ENCODE measurements at places on chromosomes 2 and 18.

DNA sequence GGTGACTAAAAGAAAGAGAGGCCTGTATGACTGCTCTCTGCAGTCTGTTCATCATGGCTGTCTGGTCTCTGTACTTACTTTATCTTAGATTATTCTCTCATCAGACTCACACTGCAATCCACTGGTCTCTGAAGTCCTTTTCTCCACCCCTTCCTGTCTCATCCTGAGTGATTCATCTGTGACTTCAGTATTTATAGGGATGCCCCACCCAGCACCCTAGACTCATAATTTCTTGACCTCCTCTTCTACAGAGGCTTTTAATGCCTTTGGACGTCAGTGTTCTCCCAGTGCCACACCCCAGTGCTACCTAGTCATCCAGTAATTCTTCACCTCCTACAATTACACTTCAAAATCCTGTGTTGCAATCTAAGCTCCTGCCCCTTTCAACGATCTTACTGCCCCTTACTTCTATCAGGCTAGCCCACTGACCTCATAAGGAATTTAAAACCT, 14.9 kb upstream of the ITPRID2 start:
- DNase-seq, result no peak

- no peak for DNase-seq
These were observed 379.5 kb upstream of the MAP2 start for GRCh38 chr2:209044307-209044706.

GRCh38 chr2:9002637-9003365, 683 bp downstream of the MBOAT2 start:
- no peak for DNase-seq

DNA sequence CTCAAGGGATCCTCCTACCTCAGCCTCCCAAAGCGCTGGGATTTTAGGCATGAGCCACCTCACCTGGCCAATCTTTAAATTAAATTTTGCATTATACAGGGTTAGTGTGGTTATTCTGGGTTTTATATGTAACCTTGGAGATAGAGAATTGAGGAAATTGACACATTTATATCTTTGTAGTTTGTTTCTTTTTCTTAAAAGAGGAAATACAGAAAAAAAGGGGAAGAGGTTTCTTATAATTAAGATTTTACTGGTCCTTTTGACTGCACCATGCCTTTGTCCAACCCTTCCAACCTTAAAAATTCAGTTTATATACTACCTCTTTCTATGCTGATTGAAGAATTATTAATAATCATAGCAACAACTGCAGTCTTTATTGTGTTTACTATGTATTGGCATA, 210.1 kb upstream of the STON1 start:
- no peak for DNase-seq

- no peak for DNase-seq
These were observed 248.2 kb downstream of the TMX3 start for GRCh38 chr18:68466672-68467071.

DNA sequence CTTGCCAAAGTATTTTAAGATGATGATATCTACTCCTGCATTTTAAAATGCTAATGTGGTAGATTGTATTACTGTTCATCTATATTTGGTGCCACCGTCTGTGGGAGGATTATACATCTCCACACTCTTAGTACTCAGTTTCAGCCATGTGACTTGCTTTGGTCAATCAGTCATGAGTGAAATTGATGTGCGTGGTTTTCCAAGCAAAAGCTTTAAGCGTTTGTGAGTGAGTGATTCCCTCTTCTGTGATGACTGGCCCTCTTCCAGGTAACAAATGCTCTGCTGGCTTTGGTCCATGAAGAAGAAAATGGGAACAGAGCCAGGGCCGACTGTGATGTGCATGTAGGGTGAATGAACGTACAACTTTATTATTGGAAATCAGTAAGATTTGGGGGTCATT, 330.4 kb downstream of the LPIN1 start:
- DNase-seq, result no peak

- DNase-seq, result no peak
These were observed 10.0 kb downstream of the GALNT5 start for GRCh38 chr2:157267476-157267875.

- no peak for DNase-seq
These were observed at the start of gene TCF7L1 for GRCh38 chr2:85132834-85133637. Gene TCF7L1, plus strand, starts transcription at chr2:85133392. Its CDS starts 293 bp downstream, at chr2:85133685.

GRCh38 chr2:34401186-34401585, 802.1 kb upstream of the FAM98A start:
- no peak for DNase-seq

- DNase-seq, result no peak
These were observed 11.9 kb upstream of the NMUR1 start for GRCh38 chr2:231542136-231542535.

GRCh38 chr18:33128581-33128980, 311.9 kb downstream of the CCDC178 start:
- no peak for DNase-seq

- no peak for DNase-seq
These were observed 3.6 kb downstream of the PAPOLG start for GRCh38 chr2:60759654-60760053.

GRCh38 chr18:46706968-46707367, 49.9 kb downstream of the ST8SIA5 start:
- DNase-seq, result no peak

GRCh38 chr2:120167272-120167671, 55.9 kb downstream of the TMEM185B start:
- no peak for DNase-seq

- DNase-seq, result no peak
These were observed 227.9 kb downstream of the CDH2 start for GRCh38 chr18:27948986-27949385.

GRCh38 chr2:28633746-28634145, 117.9 kb upstream of the PPP1CB start:
- DNase-seq, result no peak

DNA sequence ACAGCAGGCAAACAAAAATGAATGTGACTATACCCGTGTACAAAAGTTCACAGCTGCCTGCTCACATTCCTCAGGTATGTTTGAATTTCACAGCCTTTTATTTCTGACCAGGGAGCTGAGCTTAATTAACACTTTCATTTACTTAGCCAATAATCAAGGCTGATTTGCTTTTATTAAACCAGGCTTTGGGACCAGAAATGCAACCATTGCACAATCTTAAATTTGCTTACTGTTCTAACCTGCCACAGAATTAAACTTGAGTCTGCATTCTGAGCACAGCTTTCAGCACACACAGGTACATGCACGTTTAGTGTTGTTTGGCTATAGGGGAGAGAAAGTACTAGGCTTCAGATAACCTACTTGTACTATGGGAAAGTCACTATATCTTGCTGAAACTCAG, 372.4 kb upstream of the ATP5MC3 start:
- DNase-seq, result no peak

DNA sequence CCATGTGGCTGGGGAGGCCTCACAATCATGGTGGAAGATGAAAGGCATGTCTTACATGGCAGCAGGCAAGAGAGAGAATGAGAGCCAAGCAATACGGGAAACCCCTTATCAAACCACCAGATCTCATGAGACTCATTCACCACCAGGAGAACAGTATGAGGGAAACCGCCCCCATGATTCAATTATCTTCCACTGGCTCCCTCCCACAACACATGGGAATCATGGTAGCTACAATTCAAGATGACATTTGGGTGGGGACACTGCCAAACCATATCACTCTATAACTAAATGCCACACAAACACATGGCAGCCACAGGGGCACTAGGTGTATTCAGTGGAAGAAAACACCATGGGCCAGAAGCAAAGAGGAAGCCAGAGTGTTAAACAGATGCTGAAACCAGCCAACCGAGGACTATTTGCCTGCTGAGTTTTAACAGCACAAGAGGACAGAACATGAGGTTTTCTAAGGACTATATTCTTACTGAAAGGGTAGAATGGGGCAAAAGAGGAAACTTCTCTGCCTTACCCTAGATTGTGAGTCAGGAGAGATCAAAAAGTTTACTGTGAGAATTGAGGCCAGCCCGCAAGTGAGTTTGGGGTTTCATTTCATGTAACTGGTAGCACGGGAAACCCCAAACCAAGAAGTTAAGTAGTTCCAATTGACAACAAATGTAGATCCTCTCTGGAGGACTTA, 49.2 kb downstream of the SIGLEC15 start:
- no peak for DNase-seq

DNA sequence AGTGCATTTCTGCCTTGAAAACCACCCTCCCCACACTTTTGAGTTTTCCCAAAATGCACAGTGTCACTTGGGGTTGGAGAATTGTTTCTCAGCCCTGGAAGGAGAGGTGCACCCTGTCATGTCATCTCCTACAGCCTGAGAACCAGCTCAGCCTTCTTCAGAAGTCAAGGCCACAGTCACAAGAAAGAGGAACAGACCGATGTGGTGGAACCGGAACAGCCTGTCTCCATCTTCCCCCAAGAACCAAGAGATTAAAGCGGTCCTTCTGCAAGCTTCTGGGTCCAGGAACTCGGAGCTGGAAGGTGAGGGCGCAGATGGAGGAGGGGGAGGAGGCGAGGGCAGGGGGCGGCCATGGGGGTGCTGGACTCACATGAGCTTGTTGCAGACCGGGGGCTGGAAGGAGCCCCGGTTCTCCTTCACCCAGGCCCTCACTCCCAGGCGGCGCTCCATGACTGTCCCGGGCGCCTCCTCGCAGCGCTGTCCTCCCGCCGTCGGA, 248 bp downstream of the HAAO start:
- DNase-seq, result no peak

DNA sequence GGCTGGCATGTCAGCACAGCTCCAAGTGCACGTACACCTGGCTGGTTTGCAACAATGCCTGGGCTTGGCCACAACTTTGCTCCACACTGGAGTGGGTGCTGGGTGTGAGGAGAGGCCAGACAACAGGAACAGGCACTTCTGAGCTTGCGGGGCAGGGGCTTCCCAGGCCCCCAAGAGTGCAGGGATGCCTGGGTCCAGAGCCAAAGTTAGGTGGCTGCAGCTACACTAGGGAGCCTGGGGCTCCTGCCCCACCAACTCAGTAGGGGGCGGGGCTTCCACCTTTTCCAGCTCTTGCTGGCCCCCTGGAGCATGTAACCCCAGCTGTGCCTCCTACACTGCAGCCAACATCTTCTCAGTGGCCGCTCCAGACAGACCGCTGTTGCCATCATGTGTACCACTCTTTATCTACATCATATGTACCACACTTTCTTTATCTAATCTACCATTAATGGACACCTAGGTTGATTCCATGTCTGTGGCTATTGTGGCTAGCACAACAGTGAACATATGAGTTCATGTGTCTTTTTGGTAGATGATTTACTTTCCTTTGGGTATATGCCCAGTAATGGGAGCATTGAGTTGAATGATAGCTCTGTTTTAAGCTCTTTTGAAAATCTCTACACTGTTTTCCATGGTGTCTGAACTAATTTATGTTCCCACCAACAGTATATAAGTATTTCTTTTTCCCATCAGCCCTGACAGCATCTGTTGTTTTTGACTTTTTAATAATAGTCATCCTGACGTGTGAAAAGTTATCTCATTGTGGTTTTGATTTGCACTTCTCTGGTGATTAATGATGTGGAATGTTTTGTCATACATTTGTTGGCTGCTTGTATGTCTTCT, 87.9 kb downstream of the ZNF804A start:
- no peak for DNase-seq

- DNase-seq, result no peak
These were observed 294.5 kb downstream of the CCDC178 start for GRCh38 chr18:33146014-33146413.

DNA sequence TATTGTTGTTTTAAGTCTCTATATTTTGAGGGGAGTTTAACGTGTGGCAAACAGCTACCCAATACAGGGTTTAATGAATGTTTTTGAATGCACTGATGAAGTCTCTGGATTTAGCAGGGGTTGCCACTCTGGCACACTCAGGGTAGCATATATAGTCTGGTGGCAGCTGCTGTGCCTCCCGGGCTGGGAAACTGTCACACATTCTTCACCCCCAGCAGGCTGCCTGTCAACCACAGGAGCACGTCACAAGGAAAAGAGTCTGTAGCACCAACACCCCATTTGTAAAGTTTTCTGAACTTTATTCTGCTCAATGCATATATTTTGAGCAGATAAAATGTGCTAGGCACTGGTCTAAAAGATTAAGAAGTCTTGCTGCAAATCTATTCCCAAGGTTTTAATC, 39.3 kb downstream of the NGEF start:
- DNase-seq, result no peak

DNA sequence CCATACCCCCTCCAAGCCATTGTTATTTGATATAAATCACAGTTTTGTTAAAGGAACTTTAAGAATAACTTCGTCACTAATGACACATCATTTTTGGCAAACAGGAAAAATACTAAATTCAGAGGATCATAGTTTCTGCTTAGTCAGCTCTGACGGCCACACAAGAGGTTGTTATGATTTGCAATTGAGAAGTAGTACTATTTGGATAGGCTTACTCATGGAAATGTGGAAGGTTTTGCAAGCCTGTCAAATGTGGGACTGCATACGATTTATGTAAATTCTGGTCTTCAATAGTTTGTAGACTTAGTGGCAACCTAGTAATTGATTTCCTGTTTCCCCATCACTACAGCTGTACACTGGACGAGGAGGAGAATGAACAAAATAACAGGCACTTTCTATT, 108.1 kb downstream of the ARHGEF33 start:
- DNase-seq, result no peak

DNA sequence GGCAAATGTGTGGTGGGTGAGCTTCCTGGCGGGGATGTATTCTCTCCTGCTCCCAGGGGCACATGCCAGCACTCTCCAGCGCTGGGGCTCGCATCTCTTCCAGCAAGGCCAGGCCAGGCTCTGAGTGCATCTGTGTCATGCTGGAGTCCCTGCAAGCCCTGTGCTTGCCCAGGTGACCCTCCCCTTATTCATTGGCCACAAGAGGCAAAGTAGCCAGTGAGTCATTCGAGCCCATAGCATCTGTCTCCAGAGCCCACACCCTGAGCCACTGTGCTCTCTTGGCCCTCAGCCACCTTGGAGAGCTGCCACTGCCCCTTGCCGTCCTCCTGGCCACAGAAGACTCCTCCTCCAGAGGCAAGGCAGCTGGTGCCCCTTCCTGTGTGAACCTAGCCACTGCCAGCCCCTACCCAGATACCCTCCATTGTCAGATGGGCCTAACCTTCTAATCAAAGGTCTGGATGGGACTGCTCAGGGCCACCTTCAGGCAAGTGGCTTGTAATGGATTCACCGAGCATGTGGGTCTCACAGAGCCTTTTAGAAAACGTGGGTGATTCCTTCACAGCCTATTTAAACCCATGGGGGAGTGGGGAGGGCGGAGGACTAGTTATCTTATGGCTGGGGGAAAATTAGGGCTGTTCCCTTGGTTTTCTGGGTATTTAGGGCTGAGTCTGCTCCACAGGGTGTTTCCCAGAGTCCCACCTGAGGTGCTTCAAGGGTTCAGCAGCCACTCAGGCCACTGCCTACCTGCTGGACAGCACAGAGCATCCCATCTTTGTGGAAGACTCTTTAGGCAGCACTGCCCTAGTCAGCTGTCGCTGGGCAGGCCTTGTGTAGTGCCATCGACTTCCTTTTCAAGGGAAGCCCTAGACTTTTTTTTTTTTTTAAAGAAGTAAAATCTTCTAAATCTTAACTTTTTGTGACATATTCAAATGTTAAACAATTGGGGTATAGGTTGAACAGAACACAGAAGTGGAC, 137.4 kb downstream of the ACOXL start:
- no peak for DNase-seq
